BJ (cell line): ENCODE measurements at places on chromosomes 7 and 10.

GRCh38 chr10:121732656-121733445, 134.6 kb upstream of the FGFR2 start:
- DNase-seq: no peak

- DNase-seq: no peak
Observed at GRCh38 chr10:34061841-34062240, 727.4 kb upstream of the NRP1 start.

DNA sequence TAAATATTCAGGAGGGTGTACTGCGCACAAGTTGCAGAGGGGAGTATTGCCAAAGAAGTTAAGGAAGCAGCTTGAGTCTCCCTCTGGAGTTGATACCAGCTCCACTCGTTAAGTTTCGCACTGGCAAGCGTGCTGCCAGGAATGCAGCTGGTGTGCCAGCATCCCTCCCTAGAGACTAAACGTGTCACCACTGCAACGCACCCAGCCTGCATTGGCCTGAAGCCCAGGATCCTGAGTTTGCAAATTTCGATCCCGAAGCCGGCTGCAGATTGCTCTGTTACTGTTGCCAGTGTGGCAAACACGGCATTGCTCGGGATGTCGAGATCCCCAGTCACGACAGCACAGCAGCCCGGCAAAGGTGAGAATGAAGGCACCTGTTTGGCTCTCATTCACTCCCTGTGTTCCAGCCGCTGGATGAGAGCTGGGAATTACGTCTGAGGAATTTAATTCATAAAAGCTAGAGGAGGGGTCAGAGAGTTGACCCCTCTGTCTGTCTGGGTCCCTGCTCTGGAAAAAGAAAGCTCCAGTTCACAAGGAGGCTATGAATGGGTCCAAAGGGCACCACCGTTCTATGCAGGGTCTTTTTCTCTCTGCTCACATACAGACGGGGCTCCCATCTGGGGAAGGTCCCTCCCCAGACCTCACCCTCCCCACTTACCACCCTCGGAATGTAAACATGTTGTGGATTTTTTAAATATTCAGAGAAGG, 61.0 kb downstream of the NRP1 start:
- peak; percentile 92 for DNase-seq

DNA sequence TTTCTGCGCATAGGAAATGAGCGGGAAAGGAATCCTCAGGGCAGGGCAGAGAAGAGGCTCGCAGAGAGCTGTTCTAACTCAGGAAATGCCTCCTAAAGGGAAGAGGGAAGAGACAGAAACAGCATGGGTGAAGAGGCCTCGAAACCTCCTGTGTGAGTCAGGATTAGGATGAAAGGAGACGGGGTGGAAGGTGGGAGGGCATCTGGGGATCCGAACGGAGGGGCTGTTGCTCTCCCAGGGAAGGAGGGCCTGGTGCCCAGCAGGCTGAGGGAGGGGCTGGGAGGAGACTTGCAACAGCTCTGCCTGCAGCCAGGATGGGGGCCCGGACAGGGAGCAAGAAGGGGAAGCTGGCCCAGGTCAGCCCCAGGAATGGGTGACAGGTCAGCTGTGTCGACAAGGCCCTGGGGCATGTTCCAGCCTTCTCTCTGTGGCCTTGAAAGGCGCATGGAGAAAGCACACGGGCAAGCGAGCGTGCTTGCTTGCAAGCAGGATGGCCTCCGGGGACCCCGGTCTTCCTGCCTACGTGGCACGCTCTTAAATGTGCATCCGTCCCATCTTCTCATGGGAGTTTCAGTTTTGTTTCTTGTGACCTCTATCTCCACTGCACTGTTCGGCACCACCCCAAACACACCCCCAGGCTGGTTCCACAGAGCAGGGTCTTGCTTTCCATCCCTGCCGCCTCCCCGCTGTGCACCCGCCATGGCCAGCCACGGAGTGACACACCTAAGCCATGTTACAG, 63.5 kb downstream of the HIPK2 start:
- DNase-seq: no peak

DNA sequence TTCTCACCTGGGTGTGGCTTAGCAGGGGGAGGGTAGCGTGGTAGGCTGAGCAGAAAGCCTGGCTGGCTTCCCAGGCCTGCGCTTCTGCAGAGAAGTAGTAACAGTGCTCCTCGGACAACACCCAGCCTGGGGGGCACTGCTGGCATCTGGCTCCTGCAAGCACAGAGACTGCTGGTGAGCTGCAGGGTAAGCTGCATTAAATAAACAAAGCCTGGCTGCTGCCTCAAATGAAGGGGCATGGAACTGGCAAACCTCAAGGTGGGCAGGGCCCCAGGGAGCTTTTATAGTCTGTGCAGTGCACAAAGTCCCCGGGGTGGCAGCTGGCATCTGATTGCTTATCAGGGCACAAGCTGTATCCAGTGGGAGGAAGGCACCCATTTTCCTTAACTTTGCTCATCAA, 3.9 kb downstream of the KLRG2 start:
- no peak for DNase-seq

DNA sequence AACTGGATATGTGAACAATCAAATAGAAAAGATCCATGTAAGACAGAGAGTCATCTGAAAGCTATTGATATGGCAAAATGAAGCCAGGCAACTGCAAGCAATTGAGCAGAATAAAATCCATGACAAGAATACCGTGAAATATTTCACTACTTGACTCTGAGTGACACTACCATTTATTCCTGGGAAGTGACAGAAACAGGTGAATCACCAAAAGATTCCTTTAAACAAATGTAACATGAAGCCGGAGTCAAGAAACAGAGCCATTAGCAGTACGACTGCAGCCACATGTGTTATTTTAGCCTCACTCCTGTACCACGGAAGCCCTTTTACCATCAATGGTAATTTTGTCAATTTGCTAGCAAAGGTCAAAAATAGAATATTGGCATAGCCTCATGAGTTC, 197.7 kb upstream of the POT1 start:
- DNase-seq: no peak

DNA sequence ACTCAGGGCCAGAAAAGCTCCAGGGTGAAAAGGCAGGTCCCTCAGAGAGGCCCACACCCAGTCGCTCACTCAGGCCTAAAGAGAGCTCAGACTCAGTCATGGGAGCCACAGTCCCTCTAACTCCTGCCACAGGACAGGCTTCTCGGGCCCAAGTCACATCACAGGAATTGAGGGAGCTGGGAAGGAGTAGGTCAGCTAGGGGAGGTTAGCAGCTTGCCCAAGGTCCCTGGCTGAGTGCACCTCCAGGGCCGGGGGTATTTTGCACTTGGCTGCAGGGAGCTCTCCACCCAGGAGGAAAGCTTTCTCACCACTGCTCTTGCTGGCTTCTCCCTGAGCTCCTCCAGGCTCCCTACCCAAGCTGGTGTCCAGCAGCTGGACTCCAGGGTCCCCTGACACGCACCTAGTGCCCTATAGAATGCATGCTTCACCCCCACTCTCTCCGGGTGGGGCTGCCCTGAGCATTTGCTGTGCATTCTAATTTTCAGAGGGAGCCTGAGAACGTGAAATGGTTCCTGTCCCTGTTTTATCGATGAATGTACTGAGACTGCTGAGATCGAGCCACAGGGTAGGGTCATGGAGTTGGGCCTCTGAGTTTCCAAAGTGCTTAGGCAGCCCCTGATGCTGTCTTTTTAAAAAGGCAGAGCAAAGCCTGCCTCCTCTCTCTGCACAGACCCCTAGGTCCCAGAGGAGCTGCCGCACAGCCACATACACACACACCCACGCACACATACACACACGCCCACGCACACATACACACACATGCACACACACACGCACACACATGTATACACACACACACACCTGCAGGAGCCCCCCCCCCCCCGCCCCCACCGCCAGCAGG, 37.9 kb upstream of the RET start:
- DNase-seq: no peak

- DNase-seq: no peak
Observed at GRCh38 chr7:39240864-39241263, 263.2 kb downstream of the POU6F2 start.

GRCh38 chr10:7457478-7458316, 46.9 kb upstream of the SFMBT2 start:
- no peak for DNase-seq

DNA sequence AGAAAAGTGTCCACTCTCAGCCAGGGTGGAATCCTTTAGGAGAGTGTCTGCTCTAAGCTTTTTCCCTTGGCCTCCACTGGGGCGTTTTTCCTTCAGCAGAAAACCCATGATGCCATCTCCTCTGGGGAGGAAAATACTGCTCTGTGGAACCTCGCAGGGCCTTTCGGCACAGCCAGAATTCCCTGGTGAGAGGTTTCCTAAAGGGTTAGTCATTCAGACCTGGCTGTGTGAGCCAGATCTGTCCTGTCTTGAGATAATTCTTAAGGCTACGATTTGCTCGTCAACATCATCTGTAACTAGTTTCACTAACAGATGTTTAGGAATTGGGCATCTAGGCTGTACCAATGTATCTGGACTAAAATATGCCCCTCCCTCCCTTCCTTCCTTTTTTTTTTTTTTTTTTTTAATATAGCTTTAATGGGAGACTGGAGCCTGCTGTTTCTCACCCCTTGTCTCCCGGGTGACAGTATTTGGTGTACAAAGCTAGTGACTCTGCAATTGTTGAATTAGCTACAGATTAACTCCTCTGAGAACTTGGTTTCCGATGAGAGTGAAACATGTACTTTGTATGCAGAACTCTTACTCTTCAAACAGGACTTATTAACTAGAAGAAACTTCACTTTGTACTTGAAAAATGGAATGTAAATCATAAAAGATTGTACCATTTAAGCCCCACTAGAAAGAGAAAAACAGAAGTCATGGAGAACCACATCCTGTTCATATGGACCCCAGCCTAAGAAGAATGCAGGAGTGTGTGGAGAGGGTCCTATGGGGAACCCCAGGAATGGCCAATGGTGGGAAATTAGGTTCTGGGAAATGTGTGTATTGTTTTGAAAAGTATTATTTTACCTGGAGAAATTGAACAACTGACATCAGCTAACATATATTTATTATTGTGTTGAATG, 230.9 kb downstream of the CAMK1D start:
- DNase-seq: no peak

DNA sequence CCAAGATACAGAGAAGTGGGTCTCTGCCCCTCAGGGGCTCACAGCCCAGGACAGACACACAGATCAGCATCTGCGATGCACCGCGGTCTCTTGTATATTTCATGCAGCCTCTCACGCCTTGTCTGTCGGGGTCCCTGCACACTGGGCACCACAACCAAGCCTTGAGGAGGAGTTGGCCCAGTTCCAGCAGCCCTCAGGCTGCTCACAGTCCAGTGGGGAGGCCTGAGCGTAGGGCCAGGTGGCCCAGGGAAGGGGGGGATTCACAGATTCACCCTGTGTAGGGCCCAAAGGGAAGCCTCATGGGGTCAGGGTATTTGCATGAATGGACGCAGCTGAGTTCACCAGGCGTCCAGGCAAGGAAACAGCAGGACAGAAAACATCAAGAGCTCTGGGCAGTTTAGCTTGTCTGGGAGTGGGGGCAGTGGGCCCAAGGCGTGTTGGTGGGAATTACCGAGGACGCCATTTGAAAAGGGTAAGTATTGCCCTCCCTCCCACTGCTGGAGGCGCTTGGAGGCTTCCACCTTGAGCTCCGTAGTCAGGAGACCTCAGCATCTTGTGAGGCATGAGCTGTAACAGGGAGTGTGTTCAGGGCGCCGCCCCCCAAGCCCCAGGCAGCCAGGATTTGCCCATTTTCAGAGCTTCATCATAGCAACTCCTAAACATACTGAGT, 129.1 kb upstream of the CHST15 start:
- DNase-seq: no peak

- DNase-seq: no peak
Observed at GRCh38 chr7:106177300-106177690, 65.2 kb upstream of the SYPL1 start.
